ENCODE measurements at places on chromosomes 7 and 10.

GRCh38 chr7:31083210-31083786 is 31.2 kb downstream of the ADCYAP1R1 start:
- no peak for DNase-seq

- no peak for DNase-seq
Observed at GRCh38 chr7:156192921-156193320, 380.7 kb upstream of the SHH start.

DNA sequence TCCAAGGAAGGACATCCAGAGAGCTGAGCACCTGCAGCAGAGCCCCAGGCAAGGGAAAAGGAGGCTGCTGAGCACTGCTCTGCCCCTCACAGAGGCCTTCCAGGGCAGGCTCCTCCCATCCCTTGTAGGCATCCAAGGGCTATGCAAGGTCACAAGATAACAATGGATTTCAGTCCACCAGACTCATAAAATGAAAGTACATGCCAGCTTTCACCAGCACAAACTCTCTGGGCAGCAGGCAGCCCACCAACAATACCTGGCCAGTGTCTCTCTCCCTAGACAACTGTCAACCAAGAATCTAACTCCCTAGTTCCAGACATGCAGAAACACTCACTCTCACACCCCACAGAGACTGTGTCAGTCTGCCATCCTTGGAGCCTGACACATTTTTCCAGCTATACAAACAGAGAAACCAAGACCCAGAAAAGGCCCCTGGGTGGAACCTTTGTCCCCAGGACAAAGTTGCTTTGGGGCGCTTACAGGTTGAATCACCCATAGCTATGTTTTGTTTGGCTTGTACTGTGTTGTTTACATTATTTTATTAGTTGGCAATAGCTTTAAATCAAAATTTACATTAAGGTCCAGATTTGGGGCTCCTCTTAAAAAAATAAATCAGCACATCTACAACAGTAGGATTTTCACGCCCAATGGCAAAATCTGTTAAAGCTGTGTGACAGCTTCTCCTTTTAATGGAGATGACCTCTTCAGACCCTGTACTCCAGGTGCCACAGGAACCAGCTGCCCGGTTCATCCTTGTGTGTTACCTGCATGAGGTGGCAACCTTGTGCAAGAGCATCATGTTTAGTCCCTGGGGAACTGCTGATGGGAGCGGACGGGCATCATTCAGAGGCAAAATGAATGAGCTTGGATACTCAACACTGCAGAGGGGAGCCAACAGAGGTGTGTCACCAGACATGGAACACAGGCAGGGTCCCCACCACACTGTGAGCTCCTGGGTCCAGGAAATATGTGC is 5.2 kb downstream of the GRID1 start:
- no peak for DNase-seq

- DNase-seq: no peak
Observed at GRCh38 chr7:88203401-88203800, 16.4 kb downstream of the SRI start.

GRCh38 chr10:78349911-78350663 is 316.4 kb downstream of the RPS24 start:
- DNase-seq: no peak

GRCh38 chr10:69383558-69383957 is 33.2 kb downstream of the TACR2 start:
- no peak for DNase-seq

DNA sequence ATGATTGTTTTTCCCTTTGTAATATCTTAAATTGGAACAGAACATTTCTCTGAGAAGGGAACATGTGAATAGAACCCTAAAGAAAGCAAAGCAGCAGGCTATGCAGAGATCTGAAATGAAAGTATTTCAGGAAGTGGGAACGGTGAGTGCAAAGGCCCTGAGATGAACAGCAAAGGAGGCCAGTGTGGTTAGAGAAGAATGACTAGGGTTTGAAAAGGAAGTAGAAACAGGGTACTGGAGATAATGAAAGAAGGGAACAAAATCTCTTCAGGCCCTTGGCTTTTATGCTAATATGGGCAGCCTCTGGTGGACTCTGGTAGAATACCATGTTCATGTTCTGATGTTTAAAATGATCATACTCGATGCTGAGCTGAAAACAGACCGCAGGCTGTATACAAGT is 22.2 kb downstream of the ARHGAP21 start:
- peak; percentile 66 for DNase-seq
